CMK (cell line): ENCODE measurements at places on chromosomes 16 and 17.
A peak's percentile ranks its signal among the peaks of the same experiment; 100 is the strongest.

GRCh38 chr17:79042421-79043190, 18.6 kb downstream of the C1QTNF1 start:
- peak; percentile 22 for DNase-seq

- DNase-seq = no peak
These were observed 16.8 kb upstream of the TRPV2 start for GRCh38 chr17:16398270-16399267.

DNA sequence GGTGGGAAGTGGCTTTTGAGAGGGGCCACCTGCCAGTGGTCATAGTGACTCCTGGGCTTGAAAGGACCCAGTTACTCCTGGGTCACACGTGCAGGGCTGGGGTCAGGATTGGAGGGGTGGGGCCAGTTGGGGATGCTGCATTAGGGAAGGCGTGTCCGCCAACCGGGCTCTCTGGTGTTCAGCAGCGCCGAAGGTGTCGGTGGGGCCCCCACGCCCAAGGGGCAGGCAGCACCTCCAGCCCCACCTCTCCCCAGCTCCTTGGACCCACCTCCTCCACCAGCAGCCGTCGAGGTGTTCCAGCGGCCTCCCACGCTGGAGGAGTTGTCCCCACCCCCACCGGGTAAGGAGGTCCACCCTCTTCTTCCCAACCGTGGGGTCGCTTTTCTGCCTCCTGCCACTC, 9.5 kb downstream of the ABI3 start:
- no peak for DNase-seq

GRCh38 chr17:63001689-63002394, 35.8 kb downstream of the TANC2 start:
- DNase-seq = no peak

- DNase-seq = no peak
These were observed 301.8 kb downstream of the CPPED1 start for GRCh38 chr16:12501707-12502457.

GRCh38 chr17:5893741-5894140, 176.4 kb upstream of the WSCD1 start:
- DNase-seq = no peak

GRCh38 chr17:75030161-75030560, 16.6 kb downstream of the ATP5PD start:
- no peak for DNase-seq

GRCh38 chr16:6645768-6646568, 686.7 kb upstream of the RBFOX1 start:
- no peak for DNase-seq

DNA sequence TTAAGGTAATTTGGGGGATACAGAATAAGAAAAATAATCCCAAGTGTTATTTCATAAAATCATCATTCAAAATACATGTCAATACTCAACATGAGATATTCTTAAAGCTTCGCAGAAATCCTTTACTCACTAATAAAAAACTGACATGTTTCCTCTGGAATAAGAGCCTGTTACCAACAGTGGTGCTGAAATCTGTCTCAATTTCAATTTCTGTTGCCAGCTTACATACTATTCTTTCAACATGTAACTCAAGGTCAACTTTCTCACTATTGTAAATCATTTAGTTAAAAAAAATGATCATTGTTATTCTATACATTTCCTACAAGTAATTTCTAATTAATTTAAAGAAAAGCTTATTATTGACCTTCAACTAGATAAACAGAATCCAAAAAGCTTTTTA, 67.9 kb downstream of the CEP95 start:
- no peak for DNase-seq

GRCh38 chr16:23423496-23424049, 29.4 kb downstream of the COG7 start:
- DNase-seq = no peak

GRCh38 chr16:85360323-85361277, 248.3 kb upstream of the CIBAR2 start:
- no peak for DNase-seq

DNA sequence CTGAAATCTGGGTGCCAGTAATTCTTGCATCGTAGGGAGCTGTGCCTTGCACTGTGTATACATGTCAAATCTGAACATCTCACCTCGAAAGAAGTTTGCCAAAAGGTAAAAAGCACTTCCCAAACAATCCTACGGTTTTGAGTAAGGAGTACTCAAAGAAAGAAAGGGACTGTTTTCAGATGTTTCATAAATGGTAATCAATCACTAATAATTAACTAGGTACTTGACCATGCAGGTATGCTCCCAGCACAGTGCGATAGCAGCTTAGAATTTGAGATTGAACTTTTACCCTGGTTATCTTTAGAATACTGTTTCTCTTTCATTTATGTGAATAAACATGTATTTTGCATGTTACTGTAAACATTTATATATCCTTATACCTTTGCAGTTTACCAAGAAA, 39.0 kb downstream of the PRKCA start:
- no peak for DNase-seq

GRCh38 chr16:8935989-8936388, 27.7 kb downstream of the USP7 start:
- no peak for DNase-seq

- no peak for DNase-seq
These were observed 279.5 kb upstream of the ASIC2 start for GRCh38 chr17:33572615-33573014.

GRCh38 chr17:64229815-64230728, 33.0 kb downstream of the TEX2 start:
- no peak for DNase-seq

DNA sequence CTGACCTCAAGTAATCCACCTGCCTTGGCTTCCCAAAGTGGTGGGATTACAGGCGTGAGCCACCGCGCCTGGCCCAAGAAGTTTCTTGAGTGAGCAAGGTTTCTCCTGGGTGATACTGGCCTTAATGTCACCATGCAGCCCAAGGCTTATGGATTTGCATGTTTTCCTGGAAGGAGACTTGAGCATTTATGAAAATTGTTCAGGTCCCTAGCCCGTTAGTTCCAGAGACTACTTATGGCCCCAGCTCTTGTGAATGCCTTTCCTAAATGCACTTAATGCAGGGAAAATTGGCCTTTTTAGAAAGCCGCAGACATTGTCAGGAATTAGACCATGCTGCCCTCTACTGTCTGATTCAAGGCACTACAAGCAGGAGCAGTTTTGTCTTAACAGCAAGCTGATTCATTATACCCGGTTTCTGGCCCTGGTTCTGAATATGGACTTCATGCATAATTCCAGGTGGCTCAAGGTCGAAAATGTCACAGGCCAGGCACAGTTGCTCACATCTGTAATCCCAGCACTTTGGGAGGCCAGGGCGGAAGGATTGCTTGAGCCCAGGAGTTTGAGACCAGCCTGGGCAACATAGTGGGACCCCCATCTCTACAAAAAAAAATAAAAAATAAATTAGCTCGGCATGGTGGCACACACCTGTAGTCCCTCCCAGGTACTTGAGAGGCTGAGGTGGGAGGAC, 91.3 kb downstream of the SNX29 start:
- peak; percentile 47 for DNase-seq

- no peak for DNase-seq
These were observed 38.8 kb downstream of the CLEC16A start for GRCh38 chr16:10983159-10983558.

GRCh38 chr17:72122010-72122764, 1.4 kb downstream of the SOX9 start:
- no peak for DNase-seq

DNA sequence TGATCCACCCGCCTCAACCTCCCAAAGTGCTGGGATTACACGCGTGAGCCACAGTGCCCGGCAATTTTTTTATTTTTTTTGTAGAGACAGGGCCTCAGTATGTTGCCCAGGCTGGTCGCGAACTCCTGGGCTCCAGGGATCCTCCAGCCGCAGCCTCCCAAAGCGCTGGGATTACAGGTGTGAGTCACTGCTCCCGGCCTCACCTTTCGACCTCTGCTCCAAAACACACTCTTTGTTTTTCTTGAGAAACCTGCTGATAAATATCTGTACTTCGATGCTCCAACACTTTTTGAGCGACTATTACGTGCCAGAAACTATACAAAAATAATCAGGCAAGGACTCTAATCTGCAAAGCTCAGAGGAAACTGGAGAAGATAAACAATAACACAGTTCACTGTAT, 1.0 kb downstream of the MED1 start:
- no peak for DNase-seq

GRCh38 chr17:59038734-59039133, 67.9 kb downstream of the TRIM37 start:
- no peak for DNase-seq

- no peak for DNase-seq
These were observed 60.1 kb upstream of the TMEM132E start for GRCh38 chr17:34519282-34519681.

- DNase-seq = no peak
These were observed 10.4 kb downstream of the CD300LF start for GRCh38 chr17:74702116-74702871.

DNA sequence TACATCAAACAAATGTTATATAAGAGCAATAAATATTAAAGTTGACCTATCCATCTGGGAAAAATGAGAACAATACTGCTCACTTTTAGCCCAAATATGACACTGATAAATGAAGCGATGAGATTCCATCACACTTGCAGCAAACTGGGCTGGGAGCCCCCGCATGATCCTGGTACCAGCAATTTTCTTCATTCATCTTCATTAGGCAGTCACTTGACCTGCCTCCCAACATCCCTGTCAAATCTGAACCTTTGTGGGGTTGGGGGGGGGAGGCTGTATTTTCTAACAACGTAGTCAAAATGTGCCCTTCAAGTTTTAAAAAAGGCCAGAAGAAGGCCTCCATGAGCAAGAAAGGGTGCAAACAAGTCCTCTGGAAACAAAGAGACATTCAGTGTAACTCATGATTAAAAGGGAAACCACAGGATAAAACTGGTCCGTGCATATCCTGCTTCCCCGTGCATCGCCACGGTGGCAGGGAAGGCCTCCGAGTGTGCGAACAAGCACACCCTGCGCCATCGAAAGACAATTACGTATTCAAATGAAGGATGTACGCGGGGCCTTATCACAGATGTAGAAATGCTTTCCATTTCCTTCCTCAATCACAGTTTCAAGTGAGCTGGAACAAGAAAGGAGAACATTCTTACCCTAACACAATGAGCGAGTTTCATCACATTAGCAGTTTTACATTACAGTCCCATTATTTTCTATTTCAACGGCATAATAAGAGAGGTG, 48.4 kb downstream of the TOX3 start:
- DNase-seq = no peak

DNA sequence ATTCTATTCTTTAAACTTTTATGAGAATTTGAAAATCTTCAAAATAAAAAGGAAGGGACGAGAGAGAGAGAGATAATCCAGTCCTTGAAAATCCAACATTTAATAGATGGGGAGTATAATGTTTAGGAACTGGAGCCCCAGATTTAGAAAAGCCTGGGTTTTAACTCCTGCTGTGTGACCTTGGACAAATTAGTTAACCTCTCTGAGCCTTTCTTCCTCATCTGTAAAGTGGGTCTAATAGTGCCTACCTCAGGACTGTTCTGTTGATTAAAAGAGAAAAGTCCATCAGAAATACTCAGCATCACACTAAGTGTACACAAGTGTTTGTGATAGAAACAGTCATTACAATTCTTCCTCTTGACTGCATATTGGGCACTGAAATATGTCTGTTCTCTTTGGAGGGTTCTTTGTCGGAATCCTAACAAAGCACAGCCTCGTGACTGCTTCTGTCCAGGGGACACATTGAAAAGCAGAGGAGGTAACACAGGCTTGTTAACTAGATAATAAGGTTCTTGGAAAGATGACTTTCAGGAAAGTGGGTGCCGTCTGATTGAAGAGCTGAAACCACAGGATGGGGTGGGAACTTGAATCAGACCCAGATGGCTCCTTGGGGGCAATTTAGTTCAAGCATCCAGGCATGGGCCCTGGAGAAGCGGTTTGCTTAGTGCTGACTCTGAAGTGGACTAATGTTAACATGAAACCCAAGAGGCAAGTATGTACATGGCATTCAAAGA, 128.2 kb downstream of the CLEC16A start:
- DNase-seq = no peak

DNA sequence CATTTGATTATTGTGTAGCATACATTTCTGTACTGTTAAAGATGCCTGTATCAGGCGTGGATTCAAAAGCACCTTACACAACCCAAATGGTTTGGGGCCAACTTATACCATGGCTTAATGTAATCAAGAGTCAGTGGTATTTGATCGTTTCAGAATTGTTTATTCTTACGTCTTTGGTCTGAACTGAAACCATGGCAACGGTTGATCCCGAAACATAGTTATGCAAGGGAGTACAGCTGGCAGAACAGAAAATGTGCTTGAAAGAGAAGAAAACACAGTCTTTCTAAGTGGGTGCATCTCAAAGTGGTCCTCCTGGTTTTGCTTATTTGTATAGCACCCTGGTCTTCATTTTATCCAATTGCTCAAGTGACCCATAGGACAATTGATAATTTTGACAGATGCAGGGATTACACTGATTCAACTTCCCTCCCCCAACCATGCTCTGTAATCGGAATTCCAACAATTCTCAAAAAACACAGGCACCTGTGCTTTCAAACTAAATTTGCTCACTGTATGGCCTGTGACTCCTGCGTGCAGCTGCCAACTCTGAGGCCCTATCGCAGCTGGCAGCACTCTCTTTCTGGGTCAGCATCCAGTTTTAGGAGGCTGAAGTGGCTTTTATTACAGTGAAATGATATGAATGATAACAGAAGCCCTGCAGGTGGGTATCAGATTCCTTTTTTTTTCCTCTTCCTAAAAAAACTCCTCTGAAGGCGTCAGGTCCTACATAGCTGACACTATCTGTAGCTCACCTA, 77.0 kb upstream of the AXIN2 start:
- DNase-seq = no peak

- no peak for DNase-seq
These were observed 195.3 kb downstream of the CYB561 start for GRCh38 chr17:63250830-63251229.

GRCh38 chr17:69743091-69743490, 328.6 kb downstream of the MAP2K6 start:
- no peak for DNase-seq

DNA sequence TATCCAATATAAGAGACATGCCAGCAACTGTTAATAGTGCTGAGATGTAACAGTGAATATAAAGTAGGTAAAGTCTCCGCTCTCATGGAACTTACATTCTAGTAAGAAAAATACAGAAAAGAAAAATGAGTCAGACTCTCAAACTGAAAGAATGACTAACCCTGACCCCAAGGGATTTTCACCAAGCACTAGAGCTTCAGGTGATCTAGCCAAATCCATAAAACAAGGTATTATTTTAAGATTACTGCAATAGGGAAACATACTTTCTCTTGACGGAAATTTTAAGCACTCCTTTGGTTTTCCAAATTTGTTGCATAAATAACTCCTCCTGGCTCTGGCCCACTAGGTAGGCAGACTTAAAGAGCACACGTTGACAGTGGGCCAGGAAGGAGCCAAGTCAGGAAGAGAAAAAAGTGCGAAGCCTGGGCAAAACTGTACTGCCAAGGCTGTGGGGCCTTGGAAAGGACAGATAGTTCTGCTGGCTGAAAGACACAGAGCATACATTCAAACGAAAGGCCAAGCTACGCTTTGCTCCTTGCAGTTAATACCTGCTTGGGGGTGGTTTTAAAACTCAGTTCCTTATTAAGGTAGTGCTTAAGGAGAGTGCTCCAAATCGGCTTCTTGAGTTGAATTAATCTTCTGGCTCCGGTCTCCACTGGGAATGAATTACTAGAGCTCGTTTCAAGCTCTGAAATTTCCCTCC, 1.4 kb downstream of the GOT2 start:
- no peak for DNase-seq
